Activated CD4-positive, alpha-beta T cell treated with anti-CD3 and anti-CD28 coated beads, Interleukin-2, amount 50 U/mL, for 1 hour (primary cell): ENCODE measurements at places on chromosomes 13 and 19.
A peak's percentile ranks its signal among the peaks of the same experiment; 100 is the strongest.

DNA sequence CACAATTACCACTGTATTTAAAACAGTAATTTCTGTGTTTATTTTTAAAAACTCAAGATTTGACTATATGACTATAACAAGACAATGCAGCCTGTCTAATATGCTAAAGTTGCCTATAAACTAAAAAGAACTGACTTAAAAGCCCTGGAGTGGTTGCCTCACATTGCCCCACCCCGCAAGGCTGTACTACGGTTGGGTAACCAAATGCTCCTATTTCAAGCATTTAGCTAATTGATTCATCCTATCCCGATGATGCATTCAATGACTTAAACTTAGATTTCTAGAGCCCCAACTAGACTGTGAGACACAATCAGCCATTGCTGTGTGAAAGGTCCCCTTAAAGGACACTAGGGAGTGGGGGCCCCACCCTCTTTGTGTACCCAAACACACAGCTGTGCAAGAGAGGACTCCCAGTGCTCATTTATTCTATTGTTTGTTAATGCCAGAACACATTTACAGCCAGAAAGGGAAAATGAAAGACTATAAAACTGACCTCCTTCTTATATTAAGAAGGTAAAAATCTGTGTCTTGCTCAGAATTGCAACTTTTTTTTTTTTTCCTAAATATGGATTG, 66.9 kb downstream of the MIPEP start:
- DNase-seq = no peak

DNA sequence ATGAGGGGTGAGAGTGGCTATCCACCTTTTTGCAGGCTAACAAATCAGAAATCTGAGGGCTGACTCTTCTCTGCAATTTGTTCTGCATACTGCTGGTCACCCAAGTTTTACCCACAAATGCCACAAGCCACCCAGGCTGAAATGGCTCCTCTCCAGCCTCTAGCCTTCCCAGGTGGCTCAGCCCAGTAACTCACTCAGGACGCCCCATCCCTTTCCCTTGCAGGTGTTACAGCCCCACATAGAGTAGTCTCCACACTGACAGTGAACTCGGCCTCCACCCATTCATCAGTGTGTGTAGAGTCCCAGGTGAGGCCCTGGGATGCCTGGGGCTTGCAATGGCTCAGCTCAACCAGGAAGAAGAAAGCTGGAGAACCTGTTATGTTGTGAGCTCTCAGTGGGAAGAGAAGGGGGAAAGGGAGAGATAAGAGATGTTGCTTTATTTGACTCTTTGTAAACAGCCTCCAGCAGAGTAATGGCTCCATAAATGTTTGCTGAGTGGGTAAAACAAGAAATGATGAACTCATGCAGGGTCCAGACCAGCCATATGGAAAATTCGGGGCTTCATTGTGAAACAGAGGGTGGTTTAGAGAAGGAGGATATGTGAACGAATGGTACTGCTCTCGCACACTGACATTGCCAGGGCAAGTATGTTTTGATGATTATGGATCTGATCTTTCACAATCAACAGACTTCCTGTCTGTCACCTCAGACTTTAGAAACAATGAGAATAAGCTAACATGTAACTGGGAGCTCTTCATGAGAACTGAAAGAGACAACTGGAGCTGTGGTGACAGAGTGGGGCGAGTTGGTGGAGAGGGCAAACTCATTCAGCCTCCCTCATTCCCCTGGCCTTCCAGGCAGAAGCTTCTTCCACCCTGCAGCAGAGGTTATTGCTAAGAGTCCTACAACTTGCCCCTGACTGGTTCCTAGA, 74.2 kb upstream of the RFC3 start:
- DNase-seq = no peak

DNA sequence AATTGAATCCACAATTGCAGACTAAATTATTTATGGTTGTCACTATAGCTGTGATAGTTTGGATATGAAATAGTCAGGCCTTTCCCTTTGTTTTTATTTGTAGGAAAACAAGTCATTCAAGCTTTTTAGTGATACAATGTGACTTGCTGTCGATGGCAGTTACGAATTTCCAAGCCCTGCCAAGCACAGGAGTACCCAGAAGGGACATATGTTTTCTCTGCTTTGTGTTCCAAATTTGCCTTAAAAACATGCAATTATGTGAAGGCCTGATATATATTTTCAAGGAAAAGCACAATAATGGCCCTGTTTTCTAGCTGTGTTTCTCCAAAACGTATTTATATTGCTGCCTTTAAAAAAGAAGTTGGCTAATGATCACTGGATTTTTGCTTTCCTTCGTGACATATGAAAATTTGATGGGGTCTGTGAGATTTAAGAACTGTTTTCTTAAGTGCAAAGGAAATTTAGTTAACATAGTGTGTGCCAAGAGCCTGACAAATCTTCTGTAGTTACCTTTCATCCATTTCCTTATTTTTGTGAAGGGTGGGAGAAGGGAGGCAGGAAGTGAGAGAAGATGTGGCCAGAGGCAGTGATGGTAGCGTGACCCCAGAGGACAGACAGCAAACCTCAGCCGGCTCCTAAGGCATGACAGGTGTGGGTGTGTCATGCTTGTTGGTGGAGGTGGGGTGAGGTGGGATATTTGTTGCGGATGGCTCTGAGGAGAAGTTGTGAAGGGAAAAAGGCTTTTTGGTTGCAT, 79.6 kb downstream of the TEX26 start:
- DNase-seq = no peak

GRCh38 chr19:28823338-28823961, 389.5 kb downstream of the UQCRFS1 start:
- no peak for DNase-seq

GRCh38 chr13:37270226-37271001, 164.9 kb upstream of the CSNK1A1L start:
- DNase-seq = no peak

- no peak for DNase-seq
These were observed 54.9 kb downstream of the COLGALT1 start for GRCh38 chr19:17610384-17610783.

- DNase-seq = peak; percentile 70
These were observed 880 bp downstream of the SWSAP1 start for GRCh38 chr19:11375143-11375948.

DNA sequence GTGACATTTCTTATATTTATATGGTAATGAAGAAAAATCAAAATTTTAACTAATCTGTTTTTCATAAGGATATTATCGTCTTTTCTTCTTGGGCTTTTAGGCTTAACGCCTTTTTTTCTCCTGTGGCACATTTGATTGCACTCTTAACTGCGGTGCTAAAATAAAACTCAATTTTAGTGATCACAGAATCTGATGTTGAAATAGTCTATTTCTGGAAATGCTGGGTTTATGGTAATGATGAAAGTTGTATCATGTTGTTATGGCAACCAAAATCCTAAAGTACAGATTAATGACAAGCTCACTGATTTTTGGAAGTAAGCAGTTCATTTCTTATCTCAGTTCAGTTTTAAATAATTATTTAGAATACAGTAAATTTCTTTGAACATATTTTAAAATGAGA, 85.3 kb downstream of the COG6 start:
- no peak for DNase-seq

- DNase-seq = no peak
These were observed 4.9 kb upstream of the SBK3 start for GRCh38 chr19:55550321-55550650.

GRCh38 chr13:30809787-30810186, 74.4 kb downstream of the ALOX5AP start:
- DNase-seq = no peak

- no peak for DNase-seq
These were observed 56.1 kb downstream of the DNAJC15 start for GRCh38 chr13:43079392-43079931.

- DNase-seq = no peak
These were observed 1043.6 kb downstream of the UQCRFS1 start for GRCh38 chr19:28169168-28169887.

GRCh38 chr19:32264568-32264967, 80.8 kb upstream of the ZNF507 start:
- DNase-seq = no peak

GRCh38 chr19:7196763-7197118, 97.5 kb downstream of the INSR start:
- DNase-seq = no peak
